NCI-H2171 (cell line): ENCODE measurements at places on chromosomes 13 and 19.

DNA sequence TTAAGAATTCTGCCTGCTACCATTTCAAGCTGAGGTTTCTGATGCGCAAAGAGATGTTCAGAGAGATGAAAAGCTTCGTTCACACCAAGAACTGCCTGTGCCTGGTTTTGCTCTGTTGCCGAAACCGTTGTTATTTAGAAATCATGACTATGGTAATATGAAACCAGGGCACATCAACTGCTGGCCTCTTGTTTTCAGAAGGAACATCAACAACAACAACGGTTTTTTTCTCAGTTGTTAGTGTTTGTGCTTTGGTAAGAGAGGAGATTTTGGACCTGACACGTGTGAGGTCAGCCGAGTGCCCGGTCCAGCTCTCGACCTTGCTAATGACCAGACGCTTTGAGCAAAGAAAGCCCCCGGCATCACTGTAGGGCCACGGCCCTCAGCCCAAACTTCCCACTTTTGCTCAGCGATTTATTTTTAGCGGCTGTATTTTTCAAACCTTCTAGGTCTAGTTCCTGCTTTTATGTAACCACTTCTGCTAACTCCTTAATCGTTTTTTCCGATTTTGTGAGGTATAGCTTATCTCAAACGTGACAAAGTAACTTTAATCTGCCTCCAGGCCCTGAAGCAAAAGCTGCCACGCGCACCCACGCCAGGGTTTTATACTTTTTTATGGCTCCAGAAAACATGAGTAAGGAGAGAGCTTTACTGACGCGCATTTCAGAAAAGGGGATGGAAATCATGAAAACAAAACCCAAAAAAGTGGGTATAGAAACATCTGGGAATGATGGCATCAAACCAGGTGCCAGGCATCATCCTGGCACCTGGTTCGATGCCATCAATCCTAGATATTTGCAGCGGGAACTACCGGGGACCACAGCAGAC, 42.0 kb downstream of the KLF2 start:
- no peak for DNase-seq

DNA sequence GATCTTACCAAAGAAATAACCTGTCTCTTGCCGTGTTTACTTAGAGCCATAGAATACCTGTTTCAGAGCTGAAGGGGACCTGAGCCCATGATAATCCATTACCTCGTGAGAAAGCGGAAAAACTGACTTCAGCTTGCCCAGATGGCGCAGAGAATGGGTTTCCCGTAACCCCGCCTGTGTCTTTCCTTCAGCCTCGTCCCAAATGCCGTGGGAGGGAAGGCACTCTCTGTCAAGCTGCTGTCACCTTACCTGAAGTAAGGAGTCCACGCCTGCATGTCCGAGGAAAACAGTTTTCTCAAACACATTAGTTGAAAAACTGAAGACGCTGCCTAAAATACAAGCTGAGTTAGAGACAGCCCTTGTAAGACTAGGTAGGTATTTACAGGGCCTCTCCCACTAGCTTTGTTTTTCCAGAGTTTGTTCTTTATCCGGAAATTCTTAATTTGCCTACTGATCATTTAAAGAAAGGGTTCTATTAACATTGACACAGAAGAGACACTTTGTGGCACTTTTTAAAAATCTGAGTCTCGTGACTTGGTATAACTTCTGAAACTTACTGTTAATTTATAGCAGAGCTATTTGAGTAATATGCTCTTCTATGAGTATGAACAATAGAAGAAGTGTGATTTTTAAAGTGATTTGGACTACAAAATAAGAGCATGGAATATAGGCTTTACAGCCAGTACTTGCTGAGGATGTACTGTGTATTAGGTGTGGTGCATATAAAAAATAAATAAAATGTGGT, 1.3 kb upstream of the INTS6 start:
- peak; percentile 51 for DNase-seq

- no peak for DNase-seq
These were observed 12.8 kb upstream of the SELENOW start for GRCh38 chr19:47765523-47766358.

GRCh38 chr13:41061914-41062837, 867 bp downstream of the WBP4 start:
- no peak for DNase-seq

DNA sequence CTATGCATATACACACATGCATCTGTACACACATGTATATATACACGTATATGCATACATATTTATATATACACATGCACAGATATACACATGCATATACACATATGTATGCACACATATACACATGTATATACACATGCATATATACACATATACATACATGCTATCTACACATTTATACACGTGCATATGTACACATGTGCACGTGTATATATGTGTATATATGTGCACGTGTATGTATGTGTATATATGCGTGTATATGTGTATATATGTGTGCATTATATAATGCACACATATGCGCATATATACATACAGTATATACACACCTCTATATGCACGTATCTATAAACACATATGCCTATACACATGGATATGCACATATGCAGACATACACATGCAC, 17.8 kb downstream of the ARHGEF7 start:
- no peak for DNase-seq

DNA sequence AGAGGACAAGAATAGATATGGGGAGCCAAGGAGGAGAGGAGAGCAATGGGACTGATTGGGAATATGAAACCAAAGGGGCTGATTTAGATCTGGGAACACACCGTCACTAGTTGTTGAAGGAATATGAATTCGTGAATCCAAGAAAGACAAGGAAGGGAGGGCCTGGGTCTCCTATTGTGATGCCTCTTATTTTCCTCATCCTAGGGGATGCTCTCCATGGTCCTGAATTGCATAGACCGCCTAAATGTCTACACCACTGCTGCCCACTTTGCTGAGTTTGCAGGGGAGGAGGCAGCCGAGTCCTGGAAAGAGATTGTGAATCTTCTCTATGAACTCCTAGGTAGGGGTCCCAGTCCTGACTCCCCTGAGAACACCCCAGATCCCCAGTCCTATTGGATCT, 21.5 kb downstream of the RYR1 start:
- no peak for DNase-seq

DNA sequence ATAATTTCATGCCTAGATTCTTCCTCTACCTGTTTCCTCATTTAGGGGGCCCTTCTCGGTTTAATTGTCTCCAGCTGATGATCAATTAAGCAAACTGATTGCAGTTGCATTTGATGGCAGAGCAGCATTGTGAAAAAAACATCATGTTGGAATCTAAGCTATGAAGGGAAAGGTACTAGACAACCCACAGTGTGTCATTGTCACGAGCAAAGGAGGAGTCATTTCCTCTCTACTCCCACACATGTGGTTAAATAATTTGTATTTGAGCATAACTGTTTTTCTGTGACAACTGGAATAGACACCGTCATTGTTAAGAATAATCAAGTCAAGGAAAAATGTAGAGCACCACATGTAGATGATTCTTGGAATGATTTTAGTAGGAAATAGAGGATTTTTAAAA, 240.3 kb downstream of the DCT start:
- DNase-seq: no peak

GRCh38 chr13:49315036-49315565, 67.4 kb downstream of the CDADC1 start:
- no peak for DNase-seq

- no peak for DNase-seq
These were observed 32.3 kb downstream of the ATP7B start for GRCh38 chr13:51978796-51979556.

GRCh38 chr19:50293263-50294004, 35.7 kb downstream of the KCNC3 start:
- DNase-seq: no peak

DNA sequence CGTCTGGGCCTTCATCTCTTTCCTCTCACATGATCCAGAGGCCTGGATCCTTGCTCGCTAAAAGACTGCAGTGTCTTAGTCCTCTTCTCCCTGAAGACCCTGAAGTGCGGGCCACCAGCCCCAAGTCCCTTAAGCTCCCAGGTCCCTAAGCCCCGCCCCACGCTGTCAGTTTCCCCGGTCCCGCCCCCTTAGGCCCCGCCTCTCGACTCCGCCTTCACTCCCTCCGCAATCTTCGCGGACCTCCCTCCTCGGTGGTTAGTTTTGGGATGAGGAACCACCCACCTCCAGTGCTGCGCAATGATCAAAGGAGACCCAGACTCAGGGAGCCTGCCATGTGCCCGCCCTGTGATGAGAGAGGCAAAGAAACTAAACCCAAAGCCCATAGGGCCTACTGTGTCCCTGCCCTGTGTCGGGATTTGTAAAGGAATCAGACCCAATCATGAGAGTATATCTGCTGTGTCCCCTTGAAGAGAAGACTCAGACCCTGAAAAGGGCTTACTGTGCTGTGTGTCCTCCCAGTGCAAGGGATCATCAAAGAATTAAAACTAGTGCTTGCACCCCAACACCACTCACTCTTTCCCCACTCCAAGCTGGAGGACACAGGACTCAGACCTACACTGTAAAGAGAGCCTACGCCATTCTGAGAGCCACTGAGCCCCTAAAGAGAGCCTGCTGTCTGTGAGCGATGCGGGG, 3.0 kb upstream of the COX6B1 start:
- peak; percentile 59 for DNase-seq

DNA sequence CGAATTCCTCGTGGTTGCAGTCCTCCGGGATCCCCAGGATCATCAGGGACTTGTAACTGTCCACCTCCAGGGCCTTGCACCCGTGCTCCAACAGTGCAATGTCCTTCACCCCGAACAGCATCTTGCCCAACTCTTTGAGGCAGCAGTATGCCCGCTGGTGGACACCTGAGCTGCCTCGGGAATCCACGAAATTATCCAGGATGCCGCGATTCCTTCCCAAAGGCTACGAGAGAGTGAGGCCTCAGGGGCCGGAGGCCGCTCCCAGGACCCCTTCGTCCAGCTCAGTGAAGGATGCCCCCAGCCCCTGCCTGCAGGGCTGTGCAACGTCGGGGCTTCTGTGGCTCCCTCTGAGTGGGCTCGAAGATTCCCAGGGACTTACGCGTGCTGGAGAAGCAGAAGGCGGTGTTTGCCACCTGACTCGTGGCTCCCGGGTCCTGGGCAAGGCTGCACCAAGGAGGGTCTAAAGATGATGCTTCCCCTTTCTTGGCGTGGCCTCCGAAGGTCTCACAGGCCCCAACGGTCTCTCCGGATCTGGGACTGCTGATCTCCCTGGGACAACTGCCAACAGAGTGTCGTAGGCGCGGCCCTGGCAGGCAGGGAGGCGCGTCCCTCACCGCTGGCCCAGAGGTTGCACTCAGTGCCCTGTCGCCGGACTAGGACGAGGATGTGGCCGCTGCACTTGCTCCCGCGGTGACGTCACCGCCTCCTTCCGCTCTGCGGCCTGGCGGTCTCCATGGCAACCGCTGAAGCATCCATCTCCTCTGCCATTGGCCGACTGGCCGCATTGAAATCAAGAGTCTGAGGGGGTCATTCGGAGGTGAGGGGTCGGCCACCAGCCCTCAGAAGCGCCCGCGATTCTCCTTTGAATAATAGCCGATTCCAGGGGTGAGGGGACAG, at the start of gene PNMA8C:
Gene PNMA8C (minus strand): TSS at position 698 of the 897 bp plus-strand sequence. CDS start 577 bp downstream, at position 121.
- DNase-seq: no peak

DNA sequence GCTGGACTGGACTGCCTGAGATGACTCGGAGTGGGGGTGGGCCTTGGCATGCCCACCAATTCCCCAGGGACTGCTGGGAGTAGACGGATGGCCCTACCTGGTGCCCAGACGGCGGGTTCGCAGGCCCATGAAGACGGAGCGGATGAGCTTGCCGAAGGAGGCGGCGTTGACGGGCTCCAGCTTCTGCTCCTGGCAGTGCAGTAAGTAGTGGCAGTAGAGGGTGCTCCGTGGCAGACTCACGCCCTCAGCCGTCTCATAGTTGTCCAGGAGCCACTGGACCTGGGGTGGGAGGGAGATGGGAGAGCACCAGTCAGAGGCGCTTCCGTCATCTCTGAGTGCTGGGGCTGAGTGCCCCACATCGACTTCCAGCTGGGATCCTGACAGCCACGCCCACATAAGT, 17.6 kb downstream of the DCAF15 start:
- no peak for DNase-seq

- no peak for DNase-seq
These were observed 65.9 kb upstream of the ZNF599 start for GRCh38 chr19:34838753-34839431.

DNA sequence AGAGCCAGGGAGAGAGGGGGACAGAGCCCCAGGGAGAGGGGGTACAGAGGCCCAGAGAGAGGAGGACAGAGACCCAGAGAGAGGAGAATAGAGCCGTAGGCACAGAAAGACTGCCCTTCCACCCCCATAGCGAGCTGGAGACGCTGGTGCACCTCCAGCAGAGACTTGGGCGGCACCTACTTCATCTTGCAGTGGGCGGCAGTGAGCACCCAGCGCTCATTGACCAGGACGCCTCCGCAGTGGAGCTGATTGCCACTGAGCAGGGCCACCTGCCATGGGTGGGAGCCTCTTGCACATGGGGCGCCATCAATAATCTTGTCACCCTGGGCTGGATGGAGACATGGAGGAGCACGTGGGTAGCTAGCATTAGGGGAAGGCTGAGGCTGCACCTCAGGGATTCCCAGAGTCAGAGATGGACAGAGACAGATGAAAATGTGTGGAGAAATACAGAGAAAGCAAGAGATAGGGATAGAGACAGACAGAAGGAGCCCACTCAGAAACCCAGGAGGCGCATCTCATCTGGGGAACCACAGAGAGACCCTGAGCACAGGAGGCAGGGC, 2.0 kb downstream of the KLK7 start:
- DNase-seq: no peak

DNA sequence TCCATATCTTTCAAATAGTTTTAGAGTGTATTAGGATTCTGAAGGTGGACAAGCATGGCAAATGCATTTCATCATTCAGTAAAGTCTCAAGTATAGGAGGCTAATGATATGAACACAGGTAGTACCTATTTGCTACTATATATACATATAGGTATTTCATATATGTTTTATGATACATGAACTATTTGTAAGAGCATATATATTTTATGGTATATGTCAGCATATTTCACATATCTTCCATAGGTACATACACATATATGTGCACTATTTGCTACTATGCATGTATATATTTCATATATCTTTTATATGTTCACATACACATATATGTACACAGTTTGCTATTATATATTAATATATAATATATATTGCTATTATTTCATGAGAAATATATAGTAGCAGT, 1291.7 kb upstream of the MIR17HG start:
- no peak for DNase-seq

DNA sequence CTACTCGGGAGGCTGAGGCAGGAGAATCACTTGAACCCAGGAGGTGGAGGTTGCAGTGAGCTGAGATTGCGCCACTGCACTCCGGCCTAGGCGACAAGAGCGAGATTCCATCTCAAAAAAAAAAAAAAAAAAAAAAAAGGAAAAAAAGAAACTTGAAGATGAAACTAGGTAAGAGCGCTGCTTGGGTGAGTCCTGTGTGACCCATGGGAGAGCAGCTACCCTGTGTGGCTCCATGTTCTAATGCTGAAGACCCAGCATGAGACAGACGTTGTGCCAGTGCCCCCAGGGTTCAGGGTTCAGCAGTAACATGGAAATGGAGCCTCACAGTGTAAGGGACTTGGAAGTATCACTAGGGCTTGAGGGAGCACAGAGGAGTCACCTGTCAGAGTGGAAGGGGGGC, 5.9 kb downstream of the ZNF784 start:
- no peak for DNase-seq
